ENCODE measurements at places on chromosomes 4 and X.

GRCh38 chr4:9970399-9971011 lies 50.8 kb downstream of the SLC2A9 start:
- DNase-seq = no peak

GRCh38 chr4:140408974-140409373 lies 18.5 kb downstream of the CLGN start:
- no peak for DNase-seq

DNA sequence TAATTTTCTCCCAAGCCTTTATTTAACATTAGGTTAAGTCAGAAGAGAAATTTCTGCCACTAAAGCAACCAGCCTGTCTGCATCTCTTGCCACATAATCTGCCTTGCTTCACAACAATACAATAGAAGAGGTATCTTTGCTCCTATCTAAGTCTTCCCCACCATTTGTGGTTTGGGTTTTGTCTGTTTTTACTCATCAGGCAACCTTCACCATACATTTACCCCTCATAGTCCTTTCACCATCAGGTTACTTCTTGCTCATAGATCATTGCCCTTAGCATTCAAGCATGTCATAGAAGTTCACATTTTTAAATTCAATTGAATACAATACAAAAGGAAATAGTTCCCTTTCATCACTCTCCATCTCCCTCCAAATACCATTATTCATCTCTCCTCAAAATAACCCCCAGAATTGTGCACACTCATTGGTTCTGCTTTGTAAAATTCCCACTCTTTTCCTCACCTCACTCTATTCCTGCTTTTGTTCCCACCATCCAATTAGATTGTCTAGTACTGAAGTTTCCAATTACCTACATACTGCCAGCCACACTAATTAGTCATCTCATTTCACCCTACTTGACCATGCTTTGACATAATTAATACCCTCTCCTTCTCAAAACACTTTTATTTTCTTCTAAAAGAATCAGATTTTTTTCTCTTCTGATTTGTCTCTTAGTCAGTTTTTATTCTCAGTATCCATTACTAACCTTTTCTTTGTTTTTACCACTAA lies 1957.0 kb upstream of the AGA start:
- DNase-seq = no peak

- no peak for DNase-seq
Measured at GRCh38 chr4:118968005-118968404, 79.4 kb downstream of the SYNPO2 start.

DNA sequence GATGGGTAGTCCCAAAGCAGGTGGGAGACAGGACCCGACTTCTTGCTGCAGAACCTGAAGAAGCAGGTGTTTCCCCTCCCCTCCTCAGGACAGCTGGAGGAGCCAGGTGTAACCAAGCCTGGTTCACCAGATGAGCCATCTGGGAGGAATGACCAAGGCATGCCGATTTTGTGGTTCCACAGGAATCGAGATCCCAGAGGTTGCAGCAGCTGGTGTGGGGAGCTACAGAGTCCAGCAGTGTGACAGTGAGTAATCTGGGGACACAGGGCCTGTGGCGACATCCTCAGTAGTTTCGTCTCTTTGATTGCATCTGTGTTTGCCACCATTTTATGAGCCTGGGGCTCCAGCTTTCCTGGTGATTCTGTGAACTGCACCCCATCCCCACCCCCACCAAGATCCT lies 2.6 kb upstream of the NDP start:
- no peak for DNase-seq

GRCh38 chr4:85708468-85708867 lies 233.5 kb downstream of the ARHGAP24 start:
- no peak for DNase-seq

DNA sequence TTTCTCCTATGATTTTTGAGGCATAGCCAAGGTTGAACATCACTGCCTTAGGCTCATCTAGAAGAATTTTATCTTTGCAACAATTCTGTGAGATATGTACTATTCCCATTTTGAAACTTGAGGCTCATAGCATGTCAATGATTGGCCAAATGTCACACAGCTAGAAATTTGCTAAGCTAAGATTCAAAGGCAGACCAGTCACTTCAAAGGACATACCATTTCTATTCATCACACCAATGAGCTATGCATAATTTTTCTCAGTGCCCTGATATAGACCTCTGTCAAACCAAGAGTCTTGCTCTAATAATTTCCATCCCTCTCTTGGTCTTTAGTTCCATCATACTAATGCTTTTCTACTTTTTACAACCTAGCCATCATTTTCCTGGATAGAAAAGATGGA lies 27.6 kb upstream of the SERTM2 start:
- DNase-seq = no peak

GRCh38 chr4:17578482-17578891 lies 1.5 kb downstream of the LAP3 start:
- DNase-seq = no peak

DNA sequence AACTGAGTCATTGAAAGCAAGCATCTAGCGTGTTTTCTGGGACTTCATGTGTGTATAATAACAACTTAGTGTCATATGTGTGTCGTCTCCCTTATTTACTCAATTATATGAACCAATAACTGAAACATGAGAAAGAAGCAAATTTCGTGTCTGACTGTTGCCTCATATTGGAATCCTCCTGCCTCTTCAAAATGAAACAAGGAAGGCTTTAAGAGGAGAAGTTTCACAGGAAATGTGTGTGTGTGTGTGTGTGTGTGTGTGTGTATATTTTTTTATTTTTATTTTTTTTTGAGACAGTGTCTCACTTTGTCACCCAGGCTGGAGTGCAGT lies 145.8 kb upstream of the SFRP2 start:
- no peak for DNase-seq

- DNase-seq = no peak
Measured at GRCh38 chr4:4689694-4690440, 148.0 kb upstream of the STX18 start.

GRCh38 chrX:4925911-4926310 lies 1212.5 kb upstream of the PRKX start:
- no peak for DNase-seq

- DNase-seq = no peak
Measured at GRCh38 chr4:73431813-73432168, 4.2 kb upstream of the AFP start.

DNA sequence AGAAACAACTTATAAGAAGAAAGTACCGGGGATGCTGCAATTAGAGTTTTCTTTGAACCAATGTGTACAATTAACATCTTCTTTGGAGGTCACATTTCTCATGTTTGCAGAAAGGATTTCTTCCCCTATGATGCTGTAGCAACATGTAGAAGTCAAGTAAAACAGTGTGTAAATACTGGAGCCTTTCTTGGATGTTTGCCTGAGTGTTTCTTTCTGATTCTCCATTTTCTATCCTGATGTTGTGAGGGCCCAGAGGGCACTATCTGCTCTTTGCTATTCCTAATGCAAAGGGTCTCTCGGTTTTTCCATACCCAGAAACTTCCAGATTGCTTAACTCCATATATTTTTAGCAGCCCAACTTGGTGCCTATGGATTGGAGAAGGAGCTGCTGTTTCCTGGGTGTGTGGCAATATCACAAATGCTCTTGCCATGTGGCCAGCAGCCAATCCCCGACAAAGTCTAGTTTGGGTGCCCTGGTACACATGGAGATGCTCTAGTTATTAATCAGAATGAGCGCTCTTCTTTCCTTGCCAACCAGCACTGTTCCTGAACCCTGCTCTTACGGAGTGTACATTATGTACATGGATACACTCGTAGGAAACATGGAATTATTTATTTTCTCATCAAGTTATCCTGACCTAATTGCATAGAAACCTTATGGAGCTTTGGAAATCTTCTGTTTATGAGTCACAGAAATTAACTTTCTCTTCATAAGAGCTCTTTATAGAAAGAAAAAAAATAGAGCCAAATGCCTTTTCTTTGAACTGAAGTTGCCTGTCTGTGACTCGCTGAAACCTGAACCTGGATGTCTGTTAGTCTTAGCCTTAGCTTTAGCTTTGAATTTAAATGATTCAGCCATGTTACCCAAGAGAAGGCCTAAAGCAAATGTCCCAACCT lies 67.0 kb upstream of the GPC4 start:
- no peak for DNase-seq

GRCh38 chrX:26019386-26019785 lies 118.8 kb upstream of the MAGEB18 start:
- no peak for DNase-seq

GRCh38 chrX:155028129-155028528 lies 1.5 kb downstream of the FUNDC2 start:
- no peak for DNase-seq

- DNase-seq = no peak
Measured at GRCh38 chr4:188658958-188659522, 519.8 kb downstream of the TRIML1 start.

GRCh38 chr4:187179086-187180058 lies 455.7 kb upstream of the FAT1 start:
- no peak for DNase-seq

DNA sequence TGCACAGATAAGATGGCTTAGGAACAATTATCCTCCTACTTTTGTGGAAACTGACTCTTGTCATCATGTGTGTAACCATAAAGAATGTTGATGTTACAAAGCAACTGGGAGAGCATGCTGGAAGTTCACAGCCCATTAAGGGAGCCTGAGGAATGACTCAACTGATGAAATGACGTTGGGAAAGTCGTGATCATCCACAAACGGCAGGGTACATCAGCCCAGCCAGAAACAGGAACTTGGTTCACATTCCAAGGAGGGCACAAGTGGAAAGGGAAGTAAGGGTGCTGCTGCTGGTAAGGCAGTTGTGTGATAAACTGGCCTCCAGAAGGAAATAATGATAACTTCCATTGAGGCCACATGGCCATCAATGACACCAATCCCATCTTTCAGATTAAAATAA lies 6.7 kb downstream of the TEC start:
- no peak for DNase-seq

DNA sequence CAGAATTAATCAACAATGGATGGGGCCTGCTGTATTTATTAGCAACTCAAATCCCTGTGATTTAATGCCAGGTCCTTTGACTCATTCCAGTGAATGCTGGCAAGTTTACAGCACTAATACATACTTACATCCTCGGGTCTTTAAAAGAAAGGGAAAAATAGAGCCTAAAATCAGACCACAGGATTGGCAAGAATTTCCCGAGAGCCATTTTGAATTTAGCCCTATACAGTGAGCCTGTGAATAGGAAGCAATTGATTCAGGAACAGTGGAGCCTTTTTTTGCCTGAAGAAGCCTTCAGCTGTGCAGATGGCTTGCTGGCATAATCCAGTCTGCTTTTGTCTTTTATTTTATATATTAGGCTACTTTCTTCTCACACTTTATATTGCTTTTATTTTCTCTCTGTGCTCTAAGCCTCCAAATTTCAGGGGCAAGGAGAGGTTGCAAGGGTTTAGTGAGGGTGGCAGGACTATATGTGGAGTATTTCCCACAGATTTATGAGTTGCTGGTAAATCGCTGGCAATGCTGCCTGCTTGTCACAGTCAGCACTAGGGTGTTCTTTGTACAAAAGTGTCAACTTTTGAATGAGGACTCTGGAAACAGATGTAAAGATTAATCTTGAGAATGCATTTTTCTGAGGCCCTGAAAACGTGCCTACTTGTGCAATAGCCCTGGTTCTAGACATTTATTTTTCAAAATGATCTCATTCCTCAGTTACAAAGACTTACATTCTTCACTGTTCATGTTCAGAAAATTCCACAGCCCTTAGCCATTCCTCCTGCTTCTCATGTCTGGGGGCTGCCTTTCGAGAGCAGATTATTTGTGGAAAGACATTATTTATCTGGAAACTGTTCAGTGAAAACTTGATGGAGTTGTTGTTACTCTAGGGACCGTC lies 303.5 kb downstream of the SPRY1 start:
- no peak for DNase-seq

GRCh38 chr4:12118651-12119213 lies 690.0 kb upstream of the HS3ST1 start:
- no peak for DNase-seq

- DNase-seq = no peak
Measured at GRCh38 chr4:156824451-156825060, 147.0 kb downstream of the PDGFC start.

DNA sequence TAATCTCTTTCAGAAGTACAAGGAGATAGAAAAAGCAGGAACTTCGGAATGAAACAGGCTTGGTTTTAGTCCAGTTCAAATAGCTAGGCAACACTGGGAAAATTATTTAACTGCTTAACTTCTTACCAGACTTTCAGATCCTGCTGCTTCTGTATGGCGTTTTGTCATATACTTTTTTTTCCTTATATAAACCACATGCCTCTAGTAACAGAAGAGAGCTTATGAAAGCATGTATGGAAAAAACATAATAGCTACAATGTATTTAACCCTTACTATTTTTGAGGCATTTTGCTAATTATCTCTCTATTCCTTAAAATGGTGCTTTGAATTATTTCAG lies 439.6 kb downstream of the INPP4B start:
- DNase-seq = no peak

DNA sequence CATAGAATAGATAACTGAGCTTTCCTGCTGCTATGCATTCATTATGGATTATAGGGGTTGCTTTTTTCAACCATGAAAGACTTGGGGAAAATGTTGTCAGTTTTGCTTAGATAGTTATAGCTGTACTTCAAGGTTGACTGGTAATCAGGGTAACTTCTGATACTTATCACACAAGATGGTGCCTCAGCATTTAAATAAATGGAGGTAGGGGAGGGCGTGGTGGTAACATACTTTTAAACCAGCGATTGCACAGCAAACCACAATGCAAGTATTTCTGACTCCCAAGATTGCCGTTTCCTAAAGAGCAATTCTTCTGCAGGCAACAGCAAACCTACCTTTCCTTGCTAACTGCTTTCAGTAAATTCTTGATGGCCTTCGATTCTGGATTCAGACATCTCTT lies 1.3 kb downstream of the CXCL10 start:
- no peak for DNase-seq

- no peak for DNase-seq
Measured at GRCh38 chr4:151808542-151808941, 47.7 kb upstream of the GATB start.

DNA sequence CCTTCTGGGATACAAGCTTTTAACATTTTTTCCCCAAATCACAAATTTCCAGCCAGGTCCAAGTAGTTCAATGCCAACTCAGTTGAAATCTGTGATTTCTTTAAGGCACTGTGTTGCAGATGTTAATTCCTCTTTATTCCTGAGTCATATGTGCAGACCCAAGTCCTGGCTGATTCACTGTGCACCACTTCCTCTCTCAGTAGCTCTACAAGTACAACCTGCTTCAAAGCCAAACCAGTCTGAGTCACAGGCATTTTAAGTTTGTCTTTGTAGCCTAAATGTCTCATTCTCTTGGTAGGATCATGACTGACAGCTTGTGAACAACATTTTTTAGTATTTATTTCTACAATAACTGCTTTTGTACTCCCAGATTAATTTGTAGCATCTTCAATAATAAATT lies 165.6 kb upstream of the S100G start:
- DNase-seq = no peak

DNA sequence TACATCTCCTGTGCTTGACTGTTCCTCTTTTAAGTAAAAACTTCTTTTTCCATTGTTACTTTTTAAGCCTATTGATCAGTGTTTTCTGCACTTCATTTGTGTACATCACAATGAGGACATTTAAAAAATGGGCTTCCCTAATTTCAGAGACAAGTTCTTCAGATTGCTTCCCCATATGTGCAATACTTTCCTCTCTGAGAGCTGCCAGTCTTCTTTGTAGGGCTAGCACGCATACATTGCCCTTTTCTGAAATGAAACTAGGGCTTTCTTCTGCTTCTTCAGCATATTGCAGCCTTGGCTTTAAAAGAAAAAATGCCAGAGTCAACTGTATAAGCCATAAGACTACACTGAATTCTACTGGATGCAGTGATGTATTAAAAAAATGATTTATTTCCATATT lies 37.8 kb downstream of the FAT4 start:
- no peak for DNase-seq

- no peak for DNase-seq
Measured at GRCh38 chrX:87728459-87728858, 210.9 kb downstream of the KLHL4 start.
